ENCODE measurements at places on chromosomes 1 and 21.

DNA sequence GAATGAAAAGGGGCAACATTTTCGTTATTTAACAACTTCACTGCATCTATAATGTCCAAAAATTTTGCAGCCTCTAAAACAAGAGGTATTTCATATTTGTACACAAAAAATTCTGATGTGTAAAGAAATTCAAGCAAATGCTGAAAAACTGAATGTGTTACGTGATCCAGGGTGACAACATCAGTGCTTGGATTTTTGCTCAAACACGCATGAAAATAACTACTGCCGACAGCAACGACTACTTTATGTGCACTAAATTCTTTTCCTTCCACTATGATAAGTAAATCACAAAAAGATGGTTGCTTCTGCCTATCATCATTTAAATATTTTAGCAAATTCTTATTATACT is 53.4 kb upstream of the ASPM start:
- no peak for DNase-seq

- DNase-seq, result no peak
These were observed 7.0 kb downstream of the COL24A1 start for GRCh38 chr1:86149591-86149990.

DNA sequence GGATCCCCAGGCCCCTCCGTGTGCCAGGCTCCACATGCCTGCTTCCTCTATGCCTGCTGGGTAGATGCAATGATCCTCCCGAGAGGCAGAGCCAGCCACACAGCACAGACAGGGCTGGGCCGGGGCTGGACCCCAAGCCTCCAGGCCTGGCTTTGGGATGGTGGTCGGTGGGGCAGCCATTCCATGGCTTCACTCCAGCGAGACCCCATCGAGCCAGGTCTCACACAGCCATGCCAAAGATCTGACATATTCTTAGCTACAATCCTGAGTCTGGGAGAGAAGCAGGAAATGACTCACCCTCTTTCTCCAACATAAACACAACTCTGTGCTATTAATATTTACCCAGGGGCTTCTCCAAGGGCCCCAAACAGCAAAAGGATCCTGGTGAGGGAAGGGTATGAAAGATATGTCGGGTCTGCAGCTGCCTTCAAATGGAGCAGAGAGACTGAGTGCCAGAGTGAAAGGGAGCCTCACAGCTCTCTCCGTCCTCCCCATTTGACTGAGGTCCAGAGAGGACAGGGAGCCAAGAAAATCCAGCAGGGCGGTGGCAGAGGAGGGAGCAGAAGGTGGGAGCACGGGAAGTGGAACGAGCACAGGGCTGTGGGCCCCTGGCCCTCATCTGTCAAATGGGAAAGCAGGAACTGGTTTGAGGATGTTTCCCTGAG is 639.5 kb downstream of the MATN1 start:
- peak; percentile 56 for DNase-seq

DNA sequence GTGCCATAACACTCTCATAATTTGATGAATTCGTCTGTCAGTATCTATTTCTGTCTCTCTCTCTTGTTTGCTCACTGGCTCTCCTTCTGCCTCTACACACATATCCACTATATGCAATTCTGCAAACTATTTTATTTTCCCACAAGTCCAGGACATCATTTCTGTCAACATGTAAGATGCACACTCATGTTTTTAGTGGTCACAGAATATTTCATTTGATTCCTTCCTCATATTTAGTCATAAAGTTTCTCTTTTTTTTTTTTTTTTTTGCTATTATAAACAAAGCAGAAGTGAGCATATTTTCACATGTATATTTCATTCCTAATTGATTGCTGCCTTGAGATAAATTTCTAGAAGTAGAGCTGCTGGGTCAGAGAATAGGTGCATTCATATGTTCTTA is 165.3 kb downstream of the PGBD5 start:
- no peak for DNase-seq

DNA sequence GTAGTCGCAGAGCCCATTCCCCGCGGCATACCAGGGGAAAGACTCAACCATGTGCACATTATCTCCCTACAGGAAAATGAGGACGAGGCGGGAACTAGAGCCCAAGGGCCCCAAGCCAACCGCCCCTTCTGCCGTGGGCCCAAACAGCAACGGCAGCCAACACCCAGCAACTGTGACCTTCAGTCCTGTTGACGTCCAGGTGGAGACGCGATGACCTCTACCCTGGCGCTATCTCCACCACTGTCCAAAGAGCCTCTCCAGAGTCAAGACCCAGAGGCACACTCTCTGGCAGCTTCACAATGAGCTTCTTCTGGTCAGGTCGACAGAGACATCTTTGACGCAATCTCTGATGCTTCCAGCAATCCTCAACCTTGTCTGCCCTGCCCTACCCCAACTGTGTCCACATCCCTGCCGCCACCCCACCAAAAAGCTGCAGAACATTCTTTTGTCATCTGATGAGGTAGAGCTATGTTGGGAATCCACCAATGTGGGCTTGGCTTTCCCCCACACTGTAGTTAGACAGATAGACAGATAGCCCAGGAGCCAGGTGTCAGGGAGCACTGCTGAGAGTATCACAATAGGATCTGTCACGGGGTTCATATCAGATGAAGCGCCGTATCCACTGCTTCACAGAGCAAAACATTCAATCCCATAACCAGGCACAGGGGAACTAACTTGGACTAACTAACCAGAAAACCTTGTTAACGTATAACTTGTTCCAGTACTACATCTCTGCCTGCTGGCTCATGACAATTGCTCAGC is 37.4 kb upstream of the SRRM1 start:
- no peak for DNase-seq

- no peak for DNase-seq
These were observed 50.6 kb upstream of the LAPTM5 start for GRCh38 chr1:30808067-30808662.

GRCh38 chr1:186996816-186997215 is 168.1 kb downstream of the PLA2G4A start:
- no peak for DNase-seq

DNA sequence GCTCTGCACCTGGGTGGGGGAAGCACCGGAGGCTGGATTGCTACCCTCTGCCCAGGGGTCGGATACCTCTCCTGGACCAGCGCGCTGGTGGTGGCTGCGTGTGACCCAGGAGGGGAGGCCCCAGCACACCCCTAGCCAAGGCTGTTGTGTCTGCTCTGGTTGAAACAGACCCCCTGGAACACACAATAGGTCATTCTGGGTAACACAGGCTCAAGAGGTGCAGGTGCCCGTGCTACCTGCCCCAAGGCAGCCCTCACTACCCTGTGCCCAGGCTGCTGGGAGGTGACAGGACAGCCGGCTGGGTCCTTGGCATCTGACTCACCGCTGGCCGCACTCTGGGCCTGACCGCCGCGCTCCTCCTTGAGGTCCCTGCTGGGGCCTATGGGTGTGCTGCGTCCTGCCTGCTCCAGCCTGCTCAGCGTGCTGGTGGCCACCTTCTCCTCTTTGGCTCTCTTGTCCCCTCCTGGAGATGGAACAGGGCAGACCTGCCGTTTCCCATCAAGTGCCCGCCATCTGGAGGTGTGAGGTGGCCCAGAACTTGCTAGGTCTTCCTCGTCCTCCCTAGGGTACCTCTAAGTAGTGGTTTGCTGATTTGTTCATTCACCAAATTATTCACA is 30.0 kb downstream of the ZBTB17 start:
- no peak for DNase-seq

GRCh38 chr1:89887713-89888112 is 66.9 kb downstream of the LRRC8D start:
- DNase-seq, result no peak

- no peak for DNase-seq
These were observed 21.4 kb downstream of the AIM2 start for GRCh38 chr1:159055181-159055641.

DNA sequence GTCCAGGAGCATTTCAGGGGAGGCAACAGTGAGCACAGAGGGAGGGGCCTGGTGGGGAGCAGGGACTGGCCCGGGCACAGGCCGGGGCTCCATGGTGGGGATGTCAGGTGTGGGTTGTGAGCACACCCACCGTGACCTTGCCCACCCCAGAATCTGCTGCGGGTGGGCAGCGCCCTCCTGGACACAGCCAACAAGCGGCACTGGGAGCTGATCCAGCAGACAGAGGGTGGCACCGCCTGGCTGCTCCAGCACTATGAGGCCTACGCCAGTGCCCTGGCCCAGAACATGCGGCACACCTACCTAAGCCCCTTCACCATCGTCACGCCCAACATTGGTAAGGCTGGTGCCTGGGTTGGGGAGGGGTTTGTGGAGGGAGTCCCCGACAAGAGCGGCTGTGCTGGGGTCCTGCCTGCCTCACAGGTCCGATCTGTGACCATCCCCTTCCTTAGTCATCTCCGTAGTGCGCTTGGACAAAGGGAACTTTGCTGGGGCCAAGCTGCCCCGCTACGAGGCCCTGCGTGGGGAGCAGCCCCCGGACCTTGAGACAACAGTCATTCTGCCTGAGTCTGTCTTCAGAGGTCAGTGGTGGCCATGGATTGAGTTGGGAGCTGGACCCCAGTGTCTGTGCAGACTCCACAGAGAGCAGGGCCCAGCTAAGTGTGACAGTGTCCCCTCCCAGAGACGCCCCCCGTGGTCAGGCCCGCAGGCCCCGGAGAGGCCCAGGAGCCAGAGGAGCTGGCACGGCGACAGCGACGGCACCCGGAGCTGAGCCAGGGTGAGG is 14.3 kb downstream of the PSRC1 start:
- DNase-seq, result no peak

- DNase-seq, result no peak
These were observed 28.4 kb downstream of the PRPF38A start for GRCh38 chr1:52432807-52433206.

- DNase-seq, result no peak
These were observed 17.6 kb downstream of the RNU5D-1 start for GRCh38 chr1:44713321-44713781.

DNA sequence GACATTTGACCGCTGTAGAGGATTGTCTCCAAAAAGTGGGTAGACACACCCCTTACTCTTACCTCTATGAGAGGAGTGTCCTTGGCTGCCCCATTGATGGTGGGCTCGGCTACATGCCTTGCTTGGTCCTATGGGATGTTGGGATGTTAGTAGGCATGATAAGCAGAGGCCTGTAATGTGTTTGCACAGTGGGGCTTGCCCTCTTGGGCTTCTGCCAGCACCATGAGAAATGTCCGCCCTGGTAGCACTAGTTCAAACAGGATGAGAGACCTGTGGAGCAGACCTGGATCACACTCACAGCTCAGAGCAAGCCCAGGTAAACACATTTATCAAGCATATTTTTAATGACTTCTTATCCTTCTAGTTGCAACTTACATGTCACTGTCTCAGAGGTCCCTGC is 54.2 kb downstream of the SH3GLB1 start:
- DNase-seq, result peak; percentile 11

DNA sequence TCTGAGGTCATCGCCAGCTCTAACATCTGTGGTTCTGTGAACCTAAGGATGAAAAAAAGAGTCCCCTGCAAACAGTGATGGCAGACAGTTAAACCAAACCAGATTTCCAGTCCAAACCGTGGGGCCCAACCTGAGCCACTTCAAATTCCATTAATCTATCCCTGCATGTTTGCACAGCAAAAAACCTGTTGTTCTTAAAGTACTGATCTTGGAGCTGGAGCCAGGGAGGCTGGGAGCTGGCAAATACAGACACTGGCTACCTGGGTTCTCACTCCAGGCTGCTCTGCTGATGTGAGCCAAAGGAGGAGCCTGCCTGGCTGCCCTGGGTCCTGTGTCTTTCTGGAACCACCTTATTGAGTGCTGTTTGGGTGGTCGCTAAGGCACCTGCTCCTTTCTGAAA is 16.4 kb downstream of the LDLRAD1 start:
- no peak for DNase-seq

DNA sequence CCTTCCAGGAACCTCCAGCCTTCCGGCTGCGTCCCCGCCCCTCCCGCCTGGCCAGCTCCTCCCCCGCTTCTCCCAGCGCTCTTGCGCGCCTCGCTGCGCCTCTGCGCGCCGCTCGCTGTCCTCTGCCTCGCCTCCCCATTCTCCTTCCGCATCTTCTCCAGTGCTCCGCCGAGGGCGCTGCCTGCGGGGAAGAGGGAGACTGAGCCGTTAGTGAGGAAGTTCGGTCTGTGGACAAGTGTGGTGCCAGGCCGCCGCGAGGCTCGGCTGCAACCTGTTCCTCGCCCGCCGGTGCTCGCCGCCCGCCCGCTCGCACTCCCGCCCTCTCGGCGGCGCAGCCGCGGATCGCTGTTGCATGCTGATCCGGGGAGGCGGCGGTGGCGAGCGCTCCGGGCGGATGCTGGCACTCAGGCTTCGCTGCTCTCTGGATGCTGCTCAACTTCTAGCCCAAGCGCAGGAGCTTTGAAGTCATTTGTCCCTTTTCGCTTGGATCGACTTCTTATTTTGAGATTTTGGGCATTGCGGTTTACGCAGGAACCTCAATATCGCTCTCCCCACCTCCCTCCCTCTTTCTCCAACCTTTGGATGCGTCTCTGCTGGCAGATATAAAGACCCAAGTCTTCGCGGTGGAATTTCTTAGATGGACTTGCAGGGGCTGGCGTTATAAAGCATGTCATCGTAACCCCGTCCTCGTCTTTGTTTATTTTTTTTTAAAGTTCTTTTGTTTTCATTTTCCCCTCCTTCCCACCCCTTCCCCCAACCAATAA is 614 bp upstream of the CACNA1E start:
- DNase-seq, result peak; percentile 12

DNA sequence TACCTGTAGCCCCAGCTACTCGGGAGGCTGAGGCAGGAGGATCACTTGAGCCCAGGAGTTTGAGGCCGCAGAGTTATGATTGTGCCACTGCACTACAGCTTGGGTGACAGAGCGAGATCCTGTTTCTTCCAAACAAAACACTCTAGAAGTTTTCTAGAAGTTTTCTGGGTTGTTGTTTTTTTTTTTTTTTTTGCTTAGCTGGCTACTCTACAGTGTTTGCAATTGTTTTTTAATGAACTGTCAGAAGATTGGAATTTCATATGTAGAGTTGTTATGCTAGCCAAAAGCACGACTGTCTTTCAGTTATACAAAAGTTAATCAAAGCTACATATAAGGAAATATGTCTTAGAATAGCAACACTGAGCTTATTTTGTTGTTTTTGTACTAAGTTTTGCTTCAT is 30.9 kb upstream of the NEXN start:
- no peak for DNase-seq

DNA sequence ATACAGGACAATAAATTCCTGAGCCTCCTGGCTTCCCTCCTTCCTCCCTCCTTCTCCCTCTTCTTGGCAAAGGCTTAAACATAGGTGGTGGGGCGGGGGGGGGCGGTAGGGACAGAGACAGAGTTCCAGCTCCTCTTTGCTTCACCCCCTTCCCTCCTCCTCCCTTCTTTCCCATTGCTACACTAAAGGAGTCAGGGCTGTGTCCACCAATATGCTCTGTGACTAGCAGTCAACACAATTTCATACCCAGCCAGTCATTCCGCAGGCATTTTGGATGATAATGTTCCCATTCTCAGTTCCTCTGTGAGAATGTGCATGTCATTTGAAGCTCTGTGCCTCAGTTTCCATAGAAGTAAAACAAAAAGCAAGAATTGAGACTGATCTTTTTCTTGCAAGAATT is 1.7 kb downstream of the LMOD1 start:
- DNase-seq, result no peak

DNA sequence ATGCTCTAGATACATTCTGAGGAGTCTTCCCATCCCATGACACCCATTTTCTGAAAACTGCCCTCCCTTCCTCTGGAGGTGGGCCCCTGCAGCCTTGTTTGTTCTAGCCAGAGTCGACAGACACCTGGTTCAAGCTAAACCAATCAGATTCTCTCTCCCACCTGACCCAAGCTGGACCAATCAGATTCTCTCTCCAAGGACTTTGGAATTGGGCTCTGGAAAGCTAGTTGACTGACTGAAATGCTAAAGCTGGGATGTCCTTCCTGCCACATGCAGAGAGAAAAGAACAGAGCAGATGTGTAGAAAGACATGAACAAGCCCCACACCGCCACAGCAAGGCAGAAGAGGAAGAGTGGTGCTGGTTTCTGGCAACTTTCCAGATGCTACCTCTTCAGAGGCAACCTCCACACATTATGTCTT is 24.6 kb downstream of the ASAP3 start:
- no peak for DNase-seq

- no peak for DNase-seq
These were observed 24.8 kb downstream of the SLC19A1 start for GRCh38 chr21:45517249-45518065.

Data from A549 (cell line).